ENCODE measurements at places on chromosomes 7 and 10. TPM values are rescaled to one million over a fixed set of nuclear protein-coding genes. Genes with fewer than 3 reads are reported as not detected.

Gene USP6NL
- 28.8 TPM for total RNA-seq

Gene LRRTM3
- total RNA-seq: 0.48 TPM

Gene OPN1SW
- not detected for total RNA-seq

Gene FIGNL1
- 9.9 TPM for total RNA-seq

Gene ELFN1
- 2.0 TPM for total RNA-seq

Measured in H1 (cell line).